ENCODE measurements at places on chromosomes 16 and 17.

- DNase-seq, result peak; percentile 91
Measured at GRCh38 chr16:30956601-30957455, 726 bp upstream of the SETD1A start.

GRCh38 chr17:61380836-61381525, 18.7 kb upstream of the TBX2 start:
- DNase-seq, result no peak

DNA sequence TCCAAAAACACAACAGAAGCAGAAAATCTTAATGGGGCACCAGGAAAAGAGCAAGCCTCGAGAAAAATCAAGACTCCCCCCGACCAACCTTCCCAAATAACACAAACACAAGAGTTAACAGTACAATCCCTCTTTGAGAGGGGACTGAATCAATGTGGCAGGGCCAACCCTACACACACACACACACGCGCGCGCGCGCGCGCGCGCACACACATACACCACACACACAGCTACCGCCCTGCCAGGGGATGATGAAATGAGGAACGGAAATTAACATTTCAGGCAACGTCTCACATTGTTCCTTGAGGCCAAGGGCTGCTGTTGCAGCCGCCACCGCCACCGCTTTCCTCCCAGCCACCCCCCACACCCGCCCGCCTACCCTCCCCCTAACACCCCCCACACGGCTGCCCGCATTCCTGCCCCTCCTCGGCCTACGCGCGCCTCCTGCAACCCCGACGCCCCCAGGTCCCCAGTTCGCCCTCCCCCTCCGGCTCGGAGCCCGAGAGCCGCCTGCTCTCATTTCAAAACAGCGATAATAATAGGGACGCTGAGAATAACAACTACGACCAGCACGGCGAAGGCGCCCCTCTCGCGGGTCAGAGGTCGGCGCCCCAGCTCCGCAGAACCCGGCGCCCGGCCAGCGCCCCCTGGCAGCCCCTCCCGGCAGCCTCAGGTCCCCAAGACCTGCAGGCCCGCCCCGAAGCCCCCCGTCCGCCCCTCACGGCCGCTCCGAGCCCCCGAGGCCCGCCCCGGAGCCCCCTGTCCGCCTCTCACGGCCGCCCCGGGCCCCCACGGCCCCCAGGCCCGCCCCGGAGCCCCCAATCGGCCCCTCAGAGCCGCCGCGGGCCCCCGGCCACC, 1.1 kb downstream of the ANKRD11 start:
- peak; percentile 73 for DNase-seq

DNA sequence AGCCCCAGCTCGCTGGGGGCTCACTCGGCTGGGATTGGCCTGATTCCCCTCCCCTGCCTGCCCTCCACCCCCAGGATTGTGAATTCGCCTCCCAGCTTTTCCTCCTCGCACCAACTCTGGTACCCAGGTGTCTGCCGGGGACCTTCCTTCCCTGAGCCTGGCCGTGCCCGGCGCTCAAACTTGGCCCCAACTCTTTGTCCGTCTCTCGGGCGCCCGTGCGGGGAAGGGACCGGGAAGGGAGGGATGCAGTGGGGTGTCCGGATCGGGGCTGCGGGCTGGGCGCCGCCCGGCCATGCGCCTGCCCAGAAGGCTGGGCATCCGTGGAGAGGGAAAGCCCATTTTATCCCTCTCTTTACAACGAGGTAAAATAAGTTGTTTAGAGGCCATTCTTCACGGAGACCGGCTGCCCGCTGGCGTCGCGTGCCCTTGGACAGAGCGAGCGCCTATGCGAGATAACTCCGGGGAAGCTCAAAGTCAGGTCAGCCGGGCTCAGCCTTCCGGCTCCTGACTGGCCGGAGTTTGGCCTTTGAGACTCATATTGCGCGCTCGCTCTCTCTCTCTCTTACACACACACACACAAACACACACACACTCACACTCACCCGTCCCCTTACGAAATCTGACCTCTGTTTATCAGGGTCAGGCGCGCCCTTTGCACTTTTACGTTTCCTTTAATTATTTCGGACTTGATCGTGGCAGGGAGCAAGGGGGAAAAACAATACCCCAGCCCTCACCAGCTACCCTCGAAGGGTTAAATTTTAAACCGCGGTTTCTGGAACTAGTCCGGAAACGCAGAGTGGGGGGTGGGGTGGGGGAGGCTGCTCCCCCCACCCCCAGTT, 774 bp upstream of the MAF start:
- DNase-seq, result no peak

GRCh38 chr17:61597607-61598006, 6.6 kb upstream of the NACA2 start:
- no peak for DNase-seq

DNA sequence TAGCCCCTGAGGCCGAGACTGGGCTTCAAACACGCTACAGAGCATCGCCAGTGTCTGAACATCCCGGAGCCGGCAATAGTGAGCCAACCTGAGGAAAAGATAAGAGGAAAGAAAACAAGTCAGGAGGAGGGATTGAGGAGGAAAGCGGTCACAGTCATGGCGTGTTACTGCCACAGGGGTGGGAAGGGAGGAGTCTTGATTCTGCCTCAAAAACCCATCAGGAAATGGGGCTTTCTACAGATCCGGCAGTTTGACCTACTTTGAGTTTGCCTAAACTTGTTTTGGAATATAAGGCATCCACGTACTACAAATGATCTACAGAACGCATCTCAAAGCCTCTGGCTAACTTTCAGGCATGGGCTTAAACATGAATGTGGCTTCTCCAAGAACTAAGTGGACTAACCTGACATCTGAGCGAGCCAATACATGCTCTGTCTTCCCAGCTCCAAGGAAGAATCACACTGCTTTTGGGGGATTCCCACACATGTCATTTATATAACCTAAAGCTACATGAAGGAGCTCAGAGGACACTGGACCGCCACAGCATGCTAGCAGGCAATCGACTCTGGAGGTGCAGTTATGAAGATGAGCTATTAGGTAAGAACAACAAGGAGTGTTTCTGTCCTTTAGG, 96.6 kb downstream of the WDR59 start:
- no peak for DNase-seq

DNA sequence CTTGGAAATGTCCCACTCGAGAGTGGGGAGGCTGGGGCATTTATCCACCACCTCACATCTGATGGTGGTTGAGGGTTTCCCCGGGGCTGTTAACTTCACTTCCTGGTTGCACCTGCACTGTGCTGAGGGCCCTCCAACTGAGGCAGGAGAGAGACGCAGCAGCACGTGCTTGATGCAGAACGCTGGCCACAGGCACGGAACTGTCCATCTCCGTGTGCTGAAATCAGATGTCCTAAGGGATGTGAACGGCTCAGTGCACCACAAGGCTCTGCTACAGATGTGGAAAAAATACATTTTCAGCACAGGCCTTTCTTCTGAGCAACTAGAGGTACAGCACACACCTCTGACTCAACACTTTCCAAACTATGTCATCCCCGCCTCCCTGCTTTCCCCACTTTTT, 114.8 kb upstream of the C16orf82 start:
- DNase-seq, result no peak

DNA sequence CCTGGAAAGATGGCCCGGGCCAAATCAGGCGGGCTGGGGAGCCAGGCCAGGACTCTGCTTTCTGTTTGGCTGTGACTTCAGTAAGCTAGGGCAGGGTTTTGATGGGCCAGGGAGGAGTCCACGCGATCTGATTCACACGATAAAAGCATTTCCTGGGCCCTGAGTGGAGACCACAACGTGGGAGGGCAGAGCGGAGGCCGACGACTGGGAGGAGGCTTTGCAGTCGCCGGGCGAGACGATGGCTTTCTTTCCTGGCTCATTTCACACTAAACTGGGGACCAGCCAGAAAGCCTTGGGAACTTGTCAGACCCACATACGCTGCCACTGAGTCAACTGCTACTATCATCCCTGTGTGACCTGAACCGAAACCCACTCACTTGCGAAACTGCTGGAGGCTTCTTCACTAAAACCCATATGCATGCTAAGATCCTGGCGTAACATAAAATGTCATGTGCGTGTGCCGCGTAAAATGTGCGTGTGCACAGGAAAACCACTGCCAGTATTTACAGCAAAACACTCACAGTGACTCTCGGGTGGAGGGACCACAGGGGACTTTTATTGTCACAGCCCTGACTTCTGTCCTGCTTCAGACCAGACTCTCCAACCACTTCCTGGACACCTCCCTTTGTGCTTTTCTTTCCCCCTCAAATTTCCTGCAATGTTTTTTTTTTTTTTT, 14.2 kb upstream of the RHBDF2 start:
- peak; percentile 66 for DNase-seq

DNA sequence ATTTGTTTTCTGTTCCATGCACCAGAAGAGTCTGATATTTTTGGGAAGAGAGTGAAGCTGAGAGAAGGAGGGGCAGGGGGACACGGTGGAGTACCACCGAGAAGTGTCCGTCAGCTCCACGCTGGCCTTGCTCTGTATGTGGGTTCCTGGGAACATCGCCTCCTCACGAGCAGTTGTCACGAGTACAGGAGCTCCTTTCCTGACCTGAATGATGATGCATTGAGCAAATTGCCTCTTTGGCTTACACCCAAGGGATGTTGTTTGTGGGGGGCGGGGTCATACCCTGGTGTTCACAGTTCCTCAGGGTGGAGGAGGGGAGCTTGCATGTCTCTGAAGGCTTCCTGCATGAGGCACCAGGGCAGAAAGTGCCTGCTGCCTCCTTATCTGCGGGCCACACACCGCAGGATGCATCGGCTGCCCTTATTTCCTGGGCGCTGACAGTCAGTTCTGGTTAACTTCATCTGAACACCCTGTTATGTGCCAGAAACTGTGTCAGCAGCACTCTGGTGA, 36.2 kb downstream of the RGS9 start:
- DNase-seq, result peak; percentile 40

DNA sequence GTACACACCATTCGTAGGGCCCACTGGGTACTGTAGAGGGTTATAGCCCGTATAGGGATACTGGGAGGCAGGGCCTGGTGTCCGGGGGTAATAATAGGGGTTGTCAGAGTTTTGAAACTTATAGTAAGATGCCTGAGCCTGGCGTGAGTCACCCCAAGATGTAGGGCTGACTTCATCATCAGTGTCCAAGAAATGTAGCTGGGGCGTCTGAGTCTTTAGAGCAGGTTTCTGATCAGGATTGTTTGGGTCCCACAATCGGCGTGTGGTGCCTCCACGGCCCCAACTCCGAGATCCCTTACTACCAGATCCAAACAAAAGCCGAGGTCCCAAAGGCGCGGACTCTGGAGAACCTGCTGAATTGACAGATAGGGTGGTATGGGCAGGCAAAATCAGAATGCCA, 4.4 kb downstream of the SMG6 start:
- DNase-seq, result no peak

- no peak for DNase-seq
Measured at GRCh38 chr16:85088570-85089199, 23.6 kb downstream of the CIBAR2 start.

- no peak for DNase-seq
Measured at GRCh38 chr17:73720187-73720834, 76.1 kb upstream of the SDK2 start.

DNA sequence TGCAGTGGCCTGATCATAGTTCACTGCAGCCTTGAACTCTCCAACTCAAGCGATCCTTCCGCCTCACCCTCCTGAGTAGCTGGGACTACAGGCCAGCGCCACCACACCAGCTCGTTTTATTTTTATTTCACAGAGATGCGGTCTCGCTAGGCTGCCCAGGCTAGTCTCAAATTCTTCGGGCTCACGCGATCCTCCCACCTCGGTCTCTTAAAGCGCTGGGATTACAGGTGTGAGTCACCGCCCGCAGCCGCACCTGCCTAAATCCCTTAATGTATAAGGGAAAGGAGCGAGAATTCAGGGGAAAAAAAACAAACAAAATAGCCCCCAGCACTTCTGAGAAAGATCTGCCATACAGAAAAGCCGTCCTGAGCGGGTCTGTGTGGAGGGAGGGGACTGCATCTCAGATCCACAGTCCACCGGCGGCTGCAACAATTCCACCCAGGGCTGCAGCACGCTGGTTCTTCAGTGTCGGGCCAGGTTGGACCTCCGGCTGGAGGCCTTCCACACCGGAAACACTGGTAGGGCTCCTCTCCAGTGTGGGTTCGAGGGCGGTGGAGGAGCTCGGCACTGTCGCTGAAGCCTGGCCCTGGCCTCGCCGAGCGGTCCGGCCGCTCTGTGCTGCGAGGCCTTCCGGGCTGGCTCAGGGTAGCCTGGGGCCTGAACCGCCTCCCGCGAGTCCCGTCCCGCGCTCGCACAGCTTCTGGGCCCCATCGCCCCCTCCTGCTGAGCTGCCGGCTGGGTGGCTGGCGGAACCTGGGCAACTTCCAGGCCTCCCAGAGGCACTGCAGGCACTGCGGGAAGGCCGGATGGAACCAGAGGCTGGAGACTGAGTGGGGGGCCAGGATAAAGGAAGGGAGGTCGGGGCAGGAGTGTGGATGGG, 7.0 kb downstream of the ZNF843 start:
- DNase-seq, result no peak

GRCh38 chr17:55294042-55294751, 29.4 kb downstream of the HLF start:
- no peak for DNase-seq

GRCh38 chr17:47254403-47254943, 846 bp downstream of the ITGB3 start:
- no peak for DNase-seq

GRCh38 chr17:37541880-37542660, 52.4 kb downstream of the DUSP14 start:
- no peak for DNase-seq

DNA sequence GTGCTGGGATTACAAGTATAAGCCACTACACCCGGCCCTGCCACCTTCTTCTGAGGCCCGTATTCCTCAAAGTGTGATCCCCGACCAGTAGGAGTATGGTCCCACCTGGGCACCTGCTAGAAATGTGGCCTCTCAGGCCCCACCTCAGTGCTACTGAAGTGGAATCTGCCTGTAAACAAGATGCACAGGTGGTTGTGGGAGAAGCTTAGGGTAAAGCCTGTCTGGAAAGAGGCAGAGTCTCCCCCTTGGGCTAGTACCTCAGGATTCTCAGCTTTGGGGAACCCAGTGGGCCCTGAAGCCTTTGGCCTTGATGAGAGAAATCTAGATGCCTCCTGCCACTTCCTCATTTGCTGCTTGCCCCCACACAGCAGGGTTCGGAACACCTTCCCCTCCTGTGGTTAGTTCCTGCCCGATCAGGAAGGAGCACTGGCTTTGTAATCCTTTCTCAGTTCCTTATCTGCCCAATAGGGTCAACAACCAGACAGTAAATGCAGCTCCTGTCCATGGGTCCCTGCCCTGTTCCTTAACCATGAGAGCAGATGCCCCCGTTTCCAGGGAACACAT, 25.2 kb downstream of the TK2 start:
- DNase-seq, result no peak

GRCh38 chr16:82341146-82341669, 171.2 kb upstream of the MPHOSPH6 start:
- DNase-seq, result no peak

- no peak for DNase-seq
Measured at GRCh38 chr17:4409659-4410058, 24.1 kb upstream of the SPNS3 start.

GRCh38 chr16:15701975-15702970, 52.2 kb downstream of the NDE1 start:
- DNase-seq, result no peak
